ENCODE measurements at places on chromosomes 6 and 20. TPM values are rescaled to one million over a fixed set of nuclear protein-coding genes. Genes with fewer than 3 reads are reported as not detected.

The IBTK gene
- 25.2 TPM for total RNA-seq

GRCh38 chr6:16956361-16956760, 145.5 kb upstream of the STMND1 start:
- ATAC-seq, result no peak

GRCh38 chr6:132063204-132063603, 112.0 kb upstream of the CCN2 start:
- ATAC-seq, result no peak

The SAMD10 gene
- 5.7 TPM for total RNA-seq

DNA sequence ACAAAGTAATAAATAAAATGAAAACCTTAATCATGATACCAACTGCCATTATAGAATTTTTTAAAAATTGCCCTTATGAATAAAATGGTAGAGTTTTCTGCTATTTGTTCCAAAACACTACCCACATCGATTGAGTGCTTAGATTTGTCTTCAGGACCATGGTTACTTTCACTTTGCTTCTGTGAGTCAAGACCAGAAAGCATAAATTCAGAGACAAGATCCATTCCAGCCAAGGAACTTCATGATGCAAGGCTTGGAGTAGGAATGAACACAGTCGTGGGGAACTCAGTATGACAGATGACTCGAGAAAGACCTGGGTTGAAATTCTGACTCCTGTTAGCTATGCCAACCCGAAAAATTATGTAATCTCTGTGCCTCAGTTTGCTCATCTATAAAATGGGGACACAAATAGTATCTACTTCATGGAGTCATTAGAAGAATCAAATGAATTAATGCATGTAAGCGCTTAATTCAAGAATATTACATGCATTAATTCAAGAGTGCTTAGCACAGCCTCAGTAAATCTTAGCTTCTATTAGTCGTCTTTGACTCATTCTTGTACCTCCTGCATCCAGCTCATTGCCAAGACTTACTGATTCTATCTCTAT, 72.5 kb upstream of the MYLIP start:
- no peak for ATAC-seq

The MYLK2 gene
- total RNA-seq, result 0.12 TPM

The PTGIS gene
- 2.9 TPM for total RNA-seq

- no peak for ATAC-seq
Measured at GRCh38 chr6:118674772-118675171, 23.4 kb upstream of the CEP85L start.

DNA sequence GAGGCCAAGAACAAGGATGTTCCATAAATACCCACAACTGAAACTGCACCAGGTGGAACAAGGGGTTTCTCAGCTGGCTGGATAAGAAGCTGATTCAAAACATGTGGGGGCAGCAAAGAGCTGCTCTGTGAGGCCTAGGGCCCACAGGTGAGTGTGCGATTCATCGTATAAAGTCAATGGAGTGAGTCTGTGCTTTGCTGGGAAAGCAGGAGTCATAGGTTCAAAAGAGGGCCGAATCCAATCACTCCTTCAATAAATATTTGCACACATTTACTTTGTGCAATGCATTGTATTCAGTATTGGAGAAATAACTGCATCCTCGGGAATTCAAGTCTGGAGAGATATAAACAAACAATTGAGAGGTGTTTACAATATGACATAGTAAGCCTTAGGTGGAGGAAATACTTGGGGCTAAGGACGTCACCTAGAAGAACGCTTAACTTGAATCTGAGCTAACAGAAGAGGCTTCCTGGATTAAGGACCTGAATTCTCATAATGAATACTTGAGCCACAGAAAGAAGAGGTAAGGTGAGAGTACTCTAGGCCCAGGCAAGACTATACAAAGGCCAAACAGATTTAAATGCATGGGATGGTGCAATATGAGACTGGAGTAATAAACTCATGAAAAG, 83.7 kb upstream of the TMEM30A start:
- no peak for ATAC-seq

GRCh38 chr20:60026010-60026409, 67.8 kb downstream of the CDH26 start:
- ATAC-seq, result no peak

DNA sequence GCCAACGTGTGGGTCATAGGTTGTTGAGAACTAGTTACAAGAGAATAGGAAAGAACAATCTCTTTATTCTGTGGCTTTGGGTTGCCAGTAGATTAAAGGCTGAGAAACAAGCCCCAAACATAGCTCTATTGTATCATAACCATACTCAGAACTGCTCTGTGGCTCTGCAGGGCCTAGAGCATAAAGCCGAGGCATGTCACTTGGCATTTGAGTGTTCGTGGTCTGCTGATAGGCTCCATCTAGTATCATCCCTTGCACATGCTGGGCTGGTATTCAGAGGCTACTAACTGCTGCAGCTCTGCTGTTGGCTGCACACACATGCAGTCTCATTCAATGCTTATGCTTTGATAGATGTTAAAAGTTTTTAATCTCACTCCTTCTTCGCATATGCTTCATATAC, 157.9 kb downstream of the OGFRL1 start:
- ATAC-seq, result no peak

- ATAC-seq, result no peak
Measured at GRCh38 chr6:25318589-25318988, 39.4 kb downstream of the CARMIL1 start.

GRCh38 chr6:124119596-124119995, 315.9 kb downstream of the NKAIN2 start:
- no peak for ATAC-seq

The TP53TG5 gene
- 0.36 TPM for total RNA-seq

DNA sequence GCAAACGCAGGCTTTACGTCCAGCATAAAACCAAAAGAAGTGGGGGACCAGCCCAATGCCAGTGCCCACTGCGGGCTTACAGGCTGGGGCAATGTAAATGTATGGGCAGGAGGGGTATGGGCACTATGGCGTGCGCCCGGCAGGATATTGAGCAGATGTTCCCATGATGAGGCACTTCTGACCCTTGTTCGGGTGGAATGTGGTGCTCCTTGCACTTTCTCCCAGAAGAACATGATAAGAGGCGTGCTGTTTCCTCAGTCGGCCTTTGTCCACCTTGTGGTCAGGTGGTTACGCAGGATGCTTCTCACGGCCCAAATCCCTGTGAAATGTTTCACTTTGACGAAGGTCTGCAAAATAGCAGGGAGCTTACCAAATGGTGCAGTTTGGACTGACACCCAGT, 4.8 kb upstream of the GPR31 start:
- no peak for ATAC-seq

- ATAC-seq, result no peak
Measured at GRCh38 chr20:34532756-34533155, 16.5 kb downstream of the DYNLRB1 start.

The TSBP1 gene
- not detected for total RNA-seq

DNA sequence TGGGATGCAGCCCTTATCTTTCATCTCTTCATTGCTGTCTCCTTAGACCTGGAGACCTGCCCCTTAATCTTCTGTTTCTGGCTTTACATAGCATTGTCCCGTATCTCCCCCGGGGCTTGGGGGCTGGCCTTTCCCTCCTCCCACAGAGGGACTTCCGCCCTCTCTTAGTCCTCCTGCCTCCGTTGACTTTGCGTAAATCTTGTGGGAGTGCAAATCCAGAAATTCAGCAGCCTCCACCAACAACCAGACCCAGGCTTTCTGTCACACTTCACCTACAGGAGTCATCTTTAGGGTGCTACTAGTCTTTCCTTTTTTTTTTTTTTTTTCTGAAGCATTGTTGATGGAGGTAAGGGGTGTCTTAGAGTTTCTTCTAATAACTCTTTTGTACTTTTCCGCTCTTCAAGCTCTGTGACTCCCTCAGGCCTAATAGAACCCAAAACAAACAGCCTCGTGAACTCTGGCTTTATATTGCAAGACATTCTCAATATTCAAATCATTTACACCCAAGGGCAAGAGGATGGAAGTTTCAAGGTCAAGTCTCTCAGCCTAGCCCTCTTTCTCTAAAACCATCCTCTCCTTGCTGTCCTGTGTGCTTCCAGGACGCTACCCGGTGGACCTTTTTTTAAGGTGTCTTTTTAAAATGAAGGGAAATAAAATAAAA, 66.2 kb downstream of the RREB1 start:
- ATAC-seq, result no peak

GRCh38 chr20:36398515-36398914, 92.4 kb downstream of the DLGAP4 start:
- no peak for ATAC-seq

DNA sequence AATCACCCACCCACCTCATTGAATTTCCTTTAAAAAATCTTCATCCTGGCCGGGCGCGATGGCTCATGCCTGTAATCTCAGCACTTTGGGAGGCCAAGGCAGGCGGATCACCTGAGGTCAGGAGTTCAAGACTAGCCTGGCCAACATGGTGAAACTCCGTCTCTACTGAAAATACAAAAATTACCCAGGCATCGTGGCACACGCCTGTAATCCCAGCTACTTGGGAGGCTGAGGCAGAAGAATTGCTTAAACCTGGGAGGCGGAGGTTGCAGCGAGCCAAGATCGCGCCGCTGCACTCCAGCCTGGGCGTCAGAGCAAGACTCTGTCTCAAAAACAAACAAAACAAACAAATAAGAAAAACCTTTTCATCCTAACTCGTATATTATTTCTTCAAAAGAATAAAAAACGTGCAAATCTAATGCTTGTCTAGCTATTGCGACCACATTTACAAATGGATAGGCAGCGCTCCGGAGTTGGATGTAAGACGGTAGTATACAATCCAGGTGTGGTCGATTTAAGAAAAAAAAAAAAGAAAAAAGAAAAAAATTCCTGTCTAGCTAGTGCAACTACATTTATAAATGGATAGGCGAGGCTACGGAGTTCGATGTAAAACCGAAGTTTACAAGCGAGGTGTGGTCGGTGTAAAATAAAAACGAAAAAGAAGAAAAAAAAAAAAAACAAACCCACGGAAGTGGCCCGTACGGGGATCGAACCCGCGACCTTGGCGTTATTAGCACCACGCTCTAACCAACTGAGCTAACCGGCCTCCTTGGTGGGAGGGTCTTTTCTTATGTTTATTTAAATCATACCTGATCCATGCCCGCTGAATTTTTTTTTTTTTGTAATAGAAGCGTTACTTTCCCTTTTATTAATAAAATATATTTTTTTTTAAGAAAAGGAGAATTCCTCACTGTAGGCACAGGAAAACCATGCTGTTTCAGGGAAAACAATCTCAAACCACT, 70.7 kb upstream of the PRSS16 start:
- peak; percentile 83 for ATAC-seq

DNA sequence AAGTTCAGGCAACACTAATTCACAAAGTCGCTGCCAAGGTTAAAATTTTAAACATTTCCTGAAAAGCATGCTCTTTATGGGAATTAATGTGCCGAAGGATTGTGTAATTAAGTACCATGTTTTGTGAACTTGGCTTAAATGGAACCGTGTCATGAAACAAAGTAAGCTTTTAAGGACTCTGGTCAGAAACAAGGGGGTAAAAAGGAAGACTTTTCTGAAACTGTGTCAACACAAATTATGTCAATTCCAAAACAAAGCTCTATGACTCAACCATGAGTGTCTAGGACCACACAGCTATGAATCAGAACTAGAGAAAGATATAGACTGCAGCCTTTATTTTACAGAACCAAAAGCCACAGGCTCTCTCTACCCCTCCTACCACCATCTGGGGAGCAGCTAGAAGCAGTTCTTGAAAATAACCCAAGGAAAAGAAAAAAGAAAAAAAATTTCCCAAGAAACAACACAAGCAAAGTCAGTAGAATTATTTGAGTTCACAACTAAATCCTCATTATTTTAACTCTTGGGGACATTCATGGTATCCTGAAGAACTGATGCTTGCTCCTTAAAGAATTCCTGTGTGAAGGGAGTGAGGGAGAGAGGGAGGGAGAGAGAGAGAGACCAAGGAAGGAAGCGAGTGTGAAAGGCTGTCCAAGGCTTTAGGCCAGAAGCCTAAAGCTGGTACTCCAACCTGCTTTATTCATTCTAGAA, 81.9 kb downstream of the ZMYND8 start:
- peak; percentile 69 for ATAC-seq

- peak; percentile 30 for ATAC-seq
Measured at GRCh38 chr20:61629602-61630390, 377.7 kb downstream of the CDH4 start.

GRCh38 chr20:6623989-6624388, 143.5 kb upstream of the BMP2 start:
- no peak for ATAC-seq

DNA sequence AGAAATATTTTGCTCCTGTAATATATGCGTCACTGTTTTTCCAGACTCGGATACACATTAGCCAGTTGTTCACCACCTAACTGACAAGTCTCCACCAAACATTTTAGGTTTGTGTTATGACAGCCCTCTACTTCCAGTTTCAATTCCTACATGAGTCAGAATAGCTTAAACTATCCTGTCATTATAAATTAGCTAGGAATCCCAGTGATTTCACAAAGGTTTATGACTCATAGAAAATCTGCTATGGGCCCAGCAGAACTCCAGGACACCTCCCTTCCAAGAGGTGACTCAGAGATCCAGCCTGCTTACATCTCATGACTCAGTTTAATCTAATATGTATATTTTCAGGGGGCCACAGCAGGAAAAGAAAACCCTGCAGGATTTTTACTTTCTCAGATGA, 17.4 kb upstream of the PLCB4 start:
- ATAC-seq, result peak; percentile 99

GRCh38 chr20:38471987-38472512, 593 bp upstream of the RALGAPB start:
- no peak for ATAC-seq

DNA sequence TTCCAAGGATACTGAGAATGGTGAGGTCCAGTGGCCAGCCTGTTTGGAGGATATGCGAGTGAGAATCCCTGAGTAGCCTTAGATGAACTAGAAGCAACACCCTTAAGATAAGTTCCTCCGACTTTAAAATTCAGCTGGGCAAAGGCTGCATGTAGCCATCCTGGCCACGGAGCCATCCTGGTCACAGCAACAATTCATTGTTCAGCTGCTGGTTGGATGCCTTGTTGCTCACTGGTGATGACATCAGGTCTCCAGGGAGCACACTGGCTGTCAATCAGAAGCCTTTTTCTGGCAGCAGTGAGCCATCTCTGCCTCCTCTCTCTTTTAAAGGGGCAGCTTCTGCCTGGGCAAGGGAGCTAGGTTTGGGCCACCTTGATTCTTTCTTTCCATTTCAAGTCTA, 22.4 kb upstream of the RIMS4 start:
- no peak for ATAC-seq

The INSM1 gene
- not detected for total RNA-seq

DNA sequence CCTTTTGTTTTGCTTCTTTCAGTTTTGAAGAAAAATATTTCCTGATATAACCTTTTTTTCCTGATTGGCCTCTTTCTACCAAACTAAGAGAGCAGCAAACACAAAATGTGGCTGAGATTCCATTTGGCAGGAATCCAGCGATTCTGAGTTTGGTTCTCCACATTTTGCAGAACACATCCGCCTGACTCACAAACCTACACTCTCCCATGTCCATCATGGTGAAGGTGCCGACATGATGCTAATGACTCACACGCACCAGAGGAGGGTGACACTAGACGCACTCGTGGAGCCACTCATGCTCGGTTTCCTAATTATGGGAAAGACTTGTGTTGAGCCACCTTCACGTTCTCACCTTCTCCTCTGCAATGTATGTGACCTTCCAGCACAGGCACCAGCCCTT, 45.9 kb upstream of the DUSP22 start:
- ATAC-seq, result peak; percentile 51

DNA sequence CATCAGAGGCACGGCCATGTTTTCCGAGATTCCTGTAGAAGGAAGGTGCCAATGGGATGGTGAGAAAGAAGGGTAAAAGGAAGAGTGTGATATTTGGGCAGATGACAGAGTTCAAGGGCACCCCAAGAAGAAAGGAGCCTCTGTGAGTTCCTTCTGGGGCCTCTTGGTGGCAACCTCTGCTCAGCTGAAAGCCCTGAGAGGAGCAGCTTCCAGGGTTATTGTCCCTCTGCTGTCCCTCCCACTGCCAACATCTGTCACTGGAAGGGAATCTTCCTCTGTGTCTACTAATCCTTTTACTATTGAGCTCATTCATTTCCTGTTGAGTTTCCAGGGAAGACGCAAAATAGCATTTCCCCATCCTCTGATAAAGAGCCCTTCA, 40.0 kb upstream of the KCNK16 start:
- ATAC-seq, result peak; percentile 39
